ENCODE measurements at places on chromosomes 4 and X.

DNA sequence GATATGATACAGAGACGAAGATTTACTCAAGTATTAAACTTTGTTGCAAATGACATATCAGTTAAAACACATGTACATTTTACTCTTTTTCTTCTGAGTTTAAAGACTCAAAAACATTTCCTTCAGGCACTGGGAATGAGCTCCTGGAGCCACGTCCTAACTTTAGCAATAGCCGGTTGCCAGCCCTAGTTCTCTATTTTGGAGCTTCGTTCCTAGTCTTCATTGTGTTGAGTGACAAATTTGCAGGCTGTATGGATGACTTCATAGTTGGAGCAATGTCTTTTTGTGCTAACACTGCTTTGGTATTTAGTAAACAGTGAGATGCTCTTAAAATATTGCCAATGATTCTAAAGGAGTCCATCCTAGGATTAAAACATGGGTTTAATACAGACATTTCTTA, 190.9 kb downstream of the FAT4 start:
- no peak for DNase-seq

GRCh38 chr4:139794158-139794954, 128.7 kb downstream of the MGST2 start:
- DNase-seq, result peak; percentile 14

GRCh38 chrX:56499372-56499771, 64.1 kb upstream of the UBQLN2 start:
- DNase-seq, result peak; percentile 33

GRCh38 chr4:16160457-16160856, 65.8 kb downstream of the TAPT1 start:
- no peak for DNase-seq

GRCh38 chr4:95215043-95215442, 333.7 kb downstream of the UNC5C start:
- DNase-seq, result no peak

GRCh38 chrX:133897593-133898163, 87.7 kb downstream of the GPC3 start:
- DNase-seq, result no peak

GRCh38 chrX:46713672-46714490, 45.0 kb downstream of the SLC9A7 start:
- no peak for DNase-seq

DNA sequence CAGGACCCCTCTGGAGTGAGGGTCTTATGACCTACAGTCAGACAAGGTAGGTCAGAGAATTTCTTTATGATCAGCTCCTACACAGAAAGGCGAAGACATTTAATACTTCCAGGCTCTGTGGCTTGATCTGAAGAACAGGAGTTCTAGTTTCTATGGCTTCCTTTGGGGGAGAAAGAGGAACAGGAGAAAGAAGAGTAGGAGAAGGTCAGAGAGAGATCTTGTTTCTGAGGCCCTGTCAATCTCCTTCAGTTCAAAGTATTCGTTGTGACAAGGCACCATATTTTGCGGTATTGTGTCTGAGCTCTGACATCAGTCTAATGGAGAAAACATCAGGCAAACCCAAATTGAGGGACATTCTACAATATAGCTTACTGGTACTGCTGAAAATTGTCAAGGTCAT, 16.7 kb downstream of the TMSB4X start:
- DNase-seq, result no peak

- DNase-seq, result peak; percentile 76
These were observed 126.1 kb downstream of the INPP4B start for GRCh38 chr4:142719854-142720541.

DNA sequence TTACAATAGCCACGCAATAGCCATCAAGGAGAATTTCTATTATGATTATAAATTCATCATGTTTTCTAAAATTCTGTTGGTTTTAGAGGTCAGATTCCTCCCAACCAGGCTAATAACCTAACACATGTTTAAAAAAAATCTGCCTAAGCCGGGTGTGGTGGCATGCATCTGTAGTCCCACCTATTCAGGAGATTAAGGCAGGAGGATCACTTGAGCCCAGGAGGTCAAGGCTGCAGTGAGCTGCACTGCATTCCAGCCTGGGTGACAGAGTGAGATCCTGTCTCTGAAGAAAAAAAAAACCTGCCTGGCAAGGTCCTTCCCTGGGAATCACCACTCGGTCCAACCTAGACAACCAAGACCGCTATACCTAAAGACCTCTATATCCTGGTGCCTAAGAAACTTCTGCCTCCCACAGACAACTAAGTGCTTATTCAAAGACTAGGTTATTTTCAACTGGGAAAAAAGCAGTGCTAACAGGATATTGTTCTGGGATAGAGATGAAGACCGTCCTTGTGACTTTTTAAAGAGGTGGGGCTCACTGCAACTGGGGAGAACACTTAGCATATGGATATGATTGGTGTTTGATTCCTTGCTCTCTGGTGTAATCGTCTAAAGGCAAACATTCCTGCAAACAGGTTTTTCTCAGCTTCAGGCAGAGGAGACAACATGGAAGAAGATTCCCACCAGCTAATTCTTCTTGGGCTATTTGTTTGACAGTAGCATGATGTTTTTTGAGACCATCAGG, 18.2 kb downstream of the ATP1B4 start:
- DNase-seq, result no peak

DNA sequence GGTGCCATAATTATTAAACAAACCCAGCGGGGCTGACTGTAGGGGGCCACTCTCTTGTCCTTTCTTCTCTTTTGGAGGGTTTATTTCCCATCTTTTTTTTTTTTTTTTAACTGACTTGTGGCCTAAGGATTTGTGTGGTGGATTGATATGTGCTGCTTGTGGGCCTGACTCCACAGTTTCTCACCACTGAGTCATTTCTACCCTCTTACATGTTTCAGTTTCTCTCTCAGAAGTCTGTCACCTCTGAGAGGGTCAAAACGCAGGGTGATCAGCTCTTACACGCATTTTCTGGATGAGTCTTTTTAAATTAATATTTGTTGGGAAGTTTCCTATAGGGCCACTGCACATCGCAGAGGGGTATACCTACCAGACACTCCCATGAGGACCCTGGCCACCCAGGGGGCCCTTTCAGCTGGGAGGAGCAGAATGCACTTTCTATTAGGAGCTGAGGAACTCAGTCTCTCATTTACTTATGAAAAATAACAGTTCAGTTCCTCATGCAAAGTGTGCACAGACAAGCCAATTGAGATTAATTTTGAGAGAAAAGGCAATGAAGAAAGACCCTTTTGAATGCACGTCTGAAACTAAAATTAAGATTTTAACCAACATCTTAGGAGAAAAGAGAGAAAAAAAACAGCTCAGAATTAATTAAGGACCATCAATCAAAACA, 407.9 kb downstream of the TECRL start:
- DNase-seq, result no peak

DNA sequence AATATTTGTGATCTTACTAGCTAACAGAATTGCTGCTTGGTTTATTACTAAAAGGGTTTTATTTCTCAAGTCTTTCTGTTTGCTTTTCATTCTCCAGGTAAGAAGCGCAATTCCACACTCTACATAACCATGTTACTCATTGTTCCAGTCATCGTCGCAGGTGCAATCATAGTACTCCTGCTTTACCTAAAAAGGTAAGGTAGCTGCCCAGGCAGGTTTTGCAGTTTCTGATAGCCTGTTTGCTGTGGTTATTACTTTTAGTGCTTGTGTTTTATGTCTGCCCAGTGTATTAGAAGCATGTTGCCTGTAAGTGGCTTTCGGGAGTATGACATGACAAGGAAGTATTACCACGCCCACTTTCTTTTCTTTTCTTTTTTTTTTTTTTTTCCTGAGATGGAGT, 46.4 kb downstream of the IL13RA1 start:
- no peak for DNase-seq

GRCh38 chr4:38111717-38112116, 151.5 kb downstream of the PTTG2 start:
- no peak for DNase-seq

- peak; percentile 43 for DNase-seq
These were observed 153.6 kb downstream of the SOWAHB start for GRCh38 chr4:76744241-76744921.

GRCh38 chr4:25032126-25032525, 1.4 kb upstream of the LGI2 start:
- peak; percentile 15 for DNase-seq

DNA sequence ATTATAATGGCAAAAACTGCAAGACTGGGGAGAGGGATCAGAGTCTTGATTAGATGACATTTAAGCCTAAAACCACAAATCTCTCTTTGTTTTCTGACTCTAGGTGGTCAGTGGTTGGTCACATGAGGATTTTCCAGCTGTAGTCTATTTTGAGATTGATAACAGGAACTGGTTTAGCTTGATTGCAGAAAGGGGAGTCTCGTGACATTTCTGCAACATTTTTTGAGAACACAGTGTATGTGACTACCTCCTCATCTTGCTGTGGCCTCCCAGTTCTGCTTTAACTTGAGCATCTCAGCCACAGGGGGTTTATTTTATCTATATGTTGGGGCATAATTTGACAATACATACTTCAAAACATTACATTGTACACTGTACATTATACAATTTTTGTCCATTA, 726.4 kb upstream of the MAGEB2 start:
- no peak for DNase-seq

GRCh38 chrX:41407816-41408215, 39.3 kb upstream of the NYX start:
- no peak for DNase-seq
